ENCODE measurements at places on chromosomes 12 and 14.

DNA sequence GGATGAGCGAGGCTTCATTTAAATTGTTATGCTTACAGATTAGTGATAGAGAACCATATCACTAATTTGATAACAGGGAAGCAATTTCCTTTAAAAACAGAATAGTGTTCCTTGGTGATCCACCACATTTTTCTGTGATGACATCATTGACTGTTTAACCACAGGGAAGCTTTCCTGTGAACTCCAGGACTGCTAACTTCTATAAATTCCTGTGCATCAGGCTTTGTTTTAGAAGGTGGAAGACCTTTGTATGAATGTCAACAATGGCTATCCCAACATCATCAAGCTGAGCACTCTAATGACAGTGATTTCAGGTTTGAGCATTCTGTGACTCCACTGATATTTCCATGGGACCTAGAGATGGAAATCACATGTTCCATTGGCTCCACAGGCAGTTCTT is 177.1 kb downstream of the RMST start:
- DNase-seq, result no peak

DNA sequence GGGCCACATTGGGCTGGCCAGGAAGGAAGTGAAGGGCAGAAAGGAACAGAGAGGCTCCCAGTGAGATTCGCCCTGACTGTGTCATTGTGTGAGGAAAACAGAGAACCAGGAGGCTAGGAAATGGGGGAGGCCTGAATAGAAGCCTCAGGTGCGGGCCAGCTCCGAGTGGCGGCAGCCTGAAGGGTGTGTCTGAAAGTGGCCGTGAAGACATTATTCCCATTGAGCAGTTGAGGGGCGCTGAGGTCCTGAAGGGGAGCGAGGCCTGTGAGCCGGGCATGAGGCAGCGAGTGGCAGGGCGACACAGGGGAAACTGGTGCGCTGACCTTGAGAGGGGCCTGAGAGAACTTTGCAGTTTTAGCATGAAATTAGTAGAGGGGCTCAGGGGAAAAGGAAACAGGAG is 6.9 kb downstream of the CLBA1 start:
- DNase-seq, result no peak

- DNase-seq, result no peak
These were observed 117.9 kb downstream of the PDE3A start for GRCh38 chr12:20486233-20486632.

DNA sequence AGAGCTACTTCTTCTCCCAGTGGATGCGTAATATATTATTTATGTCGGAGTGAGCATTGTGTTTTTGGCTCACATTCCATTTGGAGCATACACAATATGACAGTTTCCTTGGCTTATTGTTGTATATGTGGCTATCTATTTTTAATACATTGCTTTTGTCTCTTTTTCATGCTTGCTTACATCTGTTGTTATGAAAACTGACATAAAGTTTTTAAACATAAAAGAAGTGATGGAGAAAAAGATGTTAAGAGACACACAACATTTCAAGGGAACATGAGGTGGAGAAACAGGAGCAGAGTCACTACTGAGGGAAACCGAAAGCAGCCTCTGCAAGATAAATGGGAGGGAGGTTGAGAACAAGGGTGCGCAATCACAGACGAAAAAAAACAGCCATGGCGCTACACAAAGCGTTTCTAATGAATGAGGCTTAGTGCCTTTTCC is 228.4 kb upstream of the NPAS3 start:
- no peak for DNase-seq

- no peak for DNase-seq
These were observed 70.3 kb downstream of the PITPNM2 start for GRCh38 chr12:123080634-123081033.

Data from epithelial cell of prostate (primary cell).